ENCODE measurements at places on chromosomes 1 and 21.

- peak; percentile 99 for DNase-seq
Measured at GRCh38 chr1:41454406-41454805, 30.1 kb downstream of the EDN2 start.

DNA sequence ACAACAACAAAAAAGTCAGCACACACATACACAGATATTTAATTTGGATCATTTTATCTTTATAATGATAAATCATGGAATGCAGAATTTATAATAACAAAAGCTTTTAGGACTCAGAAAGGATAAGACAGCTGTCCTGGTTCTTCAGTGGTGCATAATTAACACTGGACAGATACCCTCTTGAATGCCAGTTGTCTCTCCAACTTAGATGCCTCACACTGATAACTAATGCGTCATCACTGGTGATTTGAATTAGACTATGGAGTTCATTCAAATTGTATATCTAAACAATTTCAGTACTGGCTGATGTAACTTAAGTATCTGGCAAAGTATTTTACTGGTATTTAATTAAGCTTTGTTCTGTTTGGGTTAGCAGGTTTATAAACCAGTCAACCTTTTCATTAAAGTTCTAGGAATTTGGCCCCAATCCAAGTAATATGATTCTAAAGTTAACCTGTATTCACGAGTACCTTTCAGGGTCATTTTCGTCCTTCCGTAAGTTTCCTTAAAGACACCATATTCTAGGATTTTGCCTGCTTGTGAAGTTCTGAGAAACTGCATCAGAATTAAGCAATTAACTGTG is 1199.5 kb upstream of the TMPRSS15 start:
- no peak for DNase-seq

GRCh38 chr1:183956559-183957188 is 80.9 kb downstream of the COLGALT2 start:
- DNase-seq = no peak

GRCh38 chr1:68344208-68344607 is 105.5 kb downstream of the RPE65 start:
- DNase-seq = no peak

GRCh38 chr21:46065215-46065913 is 32.5 kb upstream of the COL6A2 start:
- DNase-seq = no peak

DNA sequence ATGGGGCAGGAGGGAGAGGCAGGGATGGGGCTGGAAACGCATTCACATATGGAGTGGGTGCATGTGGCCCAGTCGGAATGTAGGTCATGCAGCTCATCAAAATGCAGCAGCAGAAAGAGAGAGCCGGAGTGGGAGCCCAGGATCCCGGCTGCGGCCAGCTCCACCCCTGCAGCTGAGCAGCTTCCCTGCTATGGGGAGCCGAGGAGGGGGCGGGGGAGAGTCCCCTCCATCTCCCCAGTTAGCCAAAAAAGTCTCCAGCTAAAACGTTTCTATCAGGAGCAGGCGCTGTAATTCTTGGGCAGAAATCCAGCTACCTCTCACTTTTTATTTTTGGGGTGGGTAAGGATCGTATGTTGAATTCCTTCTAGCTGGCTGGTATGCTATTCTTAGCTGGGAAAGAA is 39.7 kb downstream of the MRPL37 start:
- DNase-seq = no peak

GRCh38 chr1:4149831-4150230 is 249.8 kb upstream of the C1orf174 start:
- no peak for DNase-seq

GRCh38 chr1:26743426-26744059 is 44.2 kb upstream of the PIGV start:
- DNase-seq = no peak

- DNase-seq = no peak
Measured at GRCh38 chr1:67850151-67850551, 16.9 kb upstream of the GNG12 start.

GRCh38 chr1:66302815-66303214 is 231.1 kb upstream of the SGIP1 start:
- no peak for DNase-seq

GRCh38 chr1:71850936-71851335 is 431.4 kb downstream of the NEGR1 start:
- no peak for DNase-seq

DNA sequence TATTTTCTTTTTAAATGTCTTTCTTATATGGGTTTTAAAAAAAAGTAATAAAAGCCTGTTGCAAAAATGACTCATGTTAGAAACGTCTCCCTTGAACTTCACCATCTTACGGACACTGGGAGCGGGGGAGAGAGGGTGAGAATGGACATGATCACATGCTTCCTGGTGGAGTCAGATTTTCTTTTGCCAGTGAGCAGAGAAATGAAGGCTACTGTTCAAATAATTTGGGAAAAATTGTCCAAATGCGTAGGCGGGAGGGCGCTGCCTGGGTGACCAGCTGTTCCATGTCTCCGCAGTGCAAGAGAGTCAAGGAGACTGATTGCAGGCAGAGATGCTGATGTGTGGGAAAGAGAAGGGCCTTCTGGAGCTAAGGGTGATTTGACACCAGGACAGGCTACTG is 23.1 kb downstream of the EIF2D start:
- no peak for DNase-seq

- no peak for DNase-seq
Measured at GRCh38 chr21:45724994-45725843, 81.7 kb downstream of the PCBP3 start.

DNA sequence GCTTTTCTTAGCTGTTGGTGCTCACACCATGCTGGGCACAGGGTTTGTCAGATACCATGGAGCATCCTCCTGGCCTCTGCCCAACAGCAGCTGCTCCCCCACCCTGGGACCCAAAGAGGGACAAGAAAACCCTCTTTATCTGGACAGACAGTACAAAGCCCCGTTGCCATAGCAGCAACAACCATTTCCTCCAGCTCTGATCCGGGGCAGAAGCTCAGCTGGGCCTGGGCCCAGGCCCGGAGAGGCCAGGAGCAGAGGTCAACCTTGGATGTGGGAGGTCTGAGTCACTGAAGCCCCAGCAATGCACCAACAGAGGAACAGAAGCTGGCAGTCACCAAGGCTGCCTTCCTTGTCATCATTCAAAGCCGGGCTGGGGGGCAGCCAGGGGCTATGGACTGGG is 228.4 kb upstream of the POU3F1 start:
- DNase-seq = no peak

DNA sequence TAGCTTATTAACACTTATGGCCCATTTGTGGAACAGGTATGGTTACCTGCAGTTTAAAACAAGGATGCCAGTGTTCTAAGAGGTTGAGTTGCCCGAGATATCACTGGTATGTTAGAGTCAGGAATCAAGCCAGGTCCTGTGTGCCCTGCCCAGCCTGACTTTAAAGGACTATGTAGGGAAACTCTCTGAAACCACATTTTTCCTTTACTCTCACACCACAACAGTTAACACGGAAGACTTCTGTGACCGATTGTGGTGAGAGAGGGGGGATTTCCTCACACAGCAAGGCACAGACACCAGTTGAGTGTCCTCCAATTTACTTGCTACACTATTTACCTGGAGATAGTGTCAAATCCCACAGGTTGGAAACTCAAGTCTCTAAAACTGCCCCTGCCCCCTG is 47.8 kb downstream of the UCK2 start:
- no peak for DNase-seq

GRCh38 chr21:21114461-21114860 is 116.3 kb downstream of the NCAM2 start:
- DNase-seq = no peak

DNA sequence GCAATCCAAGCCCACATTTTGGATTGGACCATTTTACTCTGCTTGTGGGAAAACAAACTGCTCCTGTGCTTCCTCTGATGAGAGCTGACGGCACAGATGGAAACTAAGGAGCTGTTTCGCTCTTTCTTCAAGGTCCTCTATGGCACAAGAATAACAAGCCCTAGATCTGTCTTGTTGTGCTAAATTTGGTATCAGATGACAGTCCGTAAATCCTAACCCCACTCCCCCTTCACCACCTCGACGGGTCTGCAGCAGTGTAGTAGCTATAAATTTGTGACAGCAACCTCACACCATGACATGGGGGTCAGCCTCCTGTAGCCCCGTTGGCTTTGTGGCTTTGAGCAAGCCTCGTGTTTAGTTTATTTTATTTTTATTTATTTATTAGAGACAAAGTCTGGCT is 85.9 kb downstream of the ADSS2 start:
- DNase-seq = no peak

- no peak for DNase-seq
Measured at GRCh38 chr1:118902711-118903191, 85.4 kb downstream of the TBX15 start.

- DNase-seq = no peak
Measured at GRCh38 chr1:200457810-200458209, 48.0 kb upstream of the ZNF281 start.

- no peak for DNase-seq
Measured at GRCh38 chr1:86500714-86501113, 32.0 kb downstream of the CLCA1 start.

- no peak for DNase-seq
Measured at GRCh38 chr1:232162001-232162400, 467.9 kb downstream of the SIPA1L2 start.

- no peak for DNase-seq
Measured at GRCh38 chr21:26136671-26137070, 33.9 kb downstream of the APP start.

DNA sequence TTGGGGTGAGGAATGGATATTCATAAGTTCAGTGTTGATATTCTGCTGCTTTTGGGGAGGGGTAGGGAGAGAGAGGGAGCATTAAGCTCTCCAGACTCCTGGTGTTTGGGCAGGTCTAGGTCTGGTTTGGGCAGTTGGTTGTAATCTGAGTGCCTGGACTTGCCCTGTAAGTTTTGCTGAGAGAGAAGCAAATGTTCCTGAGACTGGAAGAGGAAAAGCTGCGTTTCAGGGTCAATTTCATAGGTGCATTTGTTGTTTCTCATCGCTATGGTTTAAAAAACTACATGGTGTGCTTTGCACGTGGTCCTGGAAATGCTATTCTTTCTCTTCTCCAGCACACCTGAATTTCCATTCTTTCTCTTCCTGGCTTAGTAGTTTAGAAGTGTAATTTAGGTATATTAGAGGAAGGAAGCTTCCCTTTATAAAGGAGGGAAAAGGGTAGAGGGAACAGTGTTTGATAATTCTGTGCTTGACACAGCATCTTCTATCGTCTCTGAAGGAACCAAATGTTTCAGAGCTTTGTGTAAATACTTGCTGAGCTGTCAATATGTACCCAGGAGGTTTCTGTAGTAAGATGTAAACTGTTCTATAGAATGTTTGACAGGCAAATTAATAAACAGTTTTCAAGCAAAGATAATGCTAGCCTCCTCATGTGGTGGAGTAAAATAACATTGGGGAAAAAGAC is 6.3 kb downstream of the ARID1A start:
- DNase-seq = no peak

- DNase-seq = peak; percentile 96
Measured at GRCh38 chr1:88683541-88684481, at the start of gene PKN2. Gene PKN2, plus strand, starts transcription at chr1:88684273. Its CDS starts 308 bp downstream, at chr1:88684581.
